ENCODE measurements at places on chromosomes 7 and 10. TPM values are rescaled to one million over a fixed set of nuclear protein-coding genes. Genes with fewer than 3 reads are reported as not detected.
A peak's percentile ranks its signal among the peaks of the same experiment; 100 is the strongest.

The MOSPD3 gene
- 11.2 TPM for polyA plus RNA-seq

The TEX36 gene
- not detected for polyA plus RNA-seq

The TLL2 gene
- polyA plus RNA-seq = 0.23 TPM

The OPALIN gene
- polyA plus RNA-seq = not detected

- H3K36me3 ChIP-seq = peaks cover 10% of the 10 kb centered on the region
- no peak overlapping the region for H3K27ac ChIP-seq
- H3K4me3 ChIP-seq = no peak overlapping the region
- DNase-seq = no peak
- H3K4me1 ChIP-seq = no peaks in the 10 kb centered on the region
Measured at GRCh38 chr7:107622429-107622828, 38.2 kb upstream of the SLC26A4 start.

- no peak overlapping the region for H3K27ac ChIP-seq
- H3K4me3 ChIP-seq = no peak overlapping the region
- no peak for DNase-seq
Measured at GRCh38 chr7:94244760-94245159, 149.9 kb upstream of the COL1A2 start.

- H3K27ac ChIP-seq = no peak overlapping the region
- no peaks in the 10 kb centered on the region for H3K27me3 ChIP-seq
- peaks cover 54% of the 10 kb centered on the region for H3K36me3 ChIP-seq
- no peak overlapping the region for H3K4me3 ChIP-seq
- DNase-seq = peak; percentile 59
Measured at GRCh38 chr10:43394868-43395267, 14.1 kb downstream of the HNRNPF start.

DNA sequence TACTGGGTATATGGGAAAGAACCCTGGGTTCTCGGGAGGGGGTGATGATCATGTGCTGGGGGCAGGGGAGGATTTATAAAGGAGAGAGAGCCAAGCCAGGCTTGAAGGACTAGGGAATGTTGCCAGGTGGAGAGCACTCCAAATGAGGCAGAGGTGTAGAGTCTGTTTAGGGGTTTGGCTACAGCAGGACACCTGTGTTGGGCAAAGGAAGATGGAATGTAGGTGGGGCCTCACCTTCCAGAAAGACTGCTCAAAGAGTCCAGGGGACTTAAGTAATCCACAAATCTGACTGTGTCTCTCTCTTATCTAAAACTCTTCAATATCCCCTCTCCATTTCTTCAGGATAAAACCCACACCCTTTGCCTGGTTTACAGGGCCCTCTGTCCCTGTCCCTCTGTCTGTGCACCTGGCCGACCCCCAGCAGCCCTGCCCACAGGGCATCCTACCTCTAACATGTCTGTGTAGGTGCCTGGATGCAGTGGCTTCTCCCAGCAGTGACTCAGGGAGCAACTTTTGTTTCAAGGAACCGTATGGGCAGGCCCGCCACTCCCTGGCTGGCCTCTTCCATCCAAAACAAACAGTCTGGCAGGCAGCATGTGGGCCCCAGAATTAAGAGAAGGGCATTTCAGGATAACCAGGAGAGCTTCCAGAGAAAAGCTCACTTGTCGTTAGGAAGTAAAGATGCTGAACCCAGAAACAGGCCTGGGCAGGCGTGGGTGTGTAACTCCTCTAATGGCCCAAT is 10.6 kb upstream of the PLEKHA1 start:
- H3K4me3 ChIP-seq = no peak overlapping the region
- H3K27ac ChIP-seq = no peak overlapping the region
- no peak for DNase-seq
- no peaks in the 10 kb centered on the region for H3K36me3 ChIP-seq

Measured in spleen (tissue), 13 donors.